Hematopoietic multipotent progenitor cell treated with erythropoietin and hydrocortisone succinate and interleukin-3 and kit ligand, for 4 days (in vitro differentiated cells): ENCODE measurements at places on chromosomes 3 and 15.

DNA sequence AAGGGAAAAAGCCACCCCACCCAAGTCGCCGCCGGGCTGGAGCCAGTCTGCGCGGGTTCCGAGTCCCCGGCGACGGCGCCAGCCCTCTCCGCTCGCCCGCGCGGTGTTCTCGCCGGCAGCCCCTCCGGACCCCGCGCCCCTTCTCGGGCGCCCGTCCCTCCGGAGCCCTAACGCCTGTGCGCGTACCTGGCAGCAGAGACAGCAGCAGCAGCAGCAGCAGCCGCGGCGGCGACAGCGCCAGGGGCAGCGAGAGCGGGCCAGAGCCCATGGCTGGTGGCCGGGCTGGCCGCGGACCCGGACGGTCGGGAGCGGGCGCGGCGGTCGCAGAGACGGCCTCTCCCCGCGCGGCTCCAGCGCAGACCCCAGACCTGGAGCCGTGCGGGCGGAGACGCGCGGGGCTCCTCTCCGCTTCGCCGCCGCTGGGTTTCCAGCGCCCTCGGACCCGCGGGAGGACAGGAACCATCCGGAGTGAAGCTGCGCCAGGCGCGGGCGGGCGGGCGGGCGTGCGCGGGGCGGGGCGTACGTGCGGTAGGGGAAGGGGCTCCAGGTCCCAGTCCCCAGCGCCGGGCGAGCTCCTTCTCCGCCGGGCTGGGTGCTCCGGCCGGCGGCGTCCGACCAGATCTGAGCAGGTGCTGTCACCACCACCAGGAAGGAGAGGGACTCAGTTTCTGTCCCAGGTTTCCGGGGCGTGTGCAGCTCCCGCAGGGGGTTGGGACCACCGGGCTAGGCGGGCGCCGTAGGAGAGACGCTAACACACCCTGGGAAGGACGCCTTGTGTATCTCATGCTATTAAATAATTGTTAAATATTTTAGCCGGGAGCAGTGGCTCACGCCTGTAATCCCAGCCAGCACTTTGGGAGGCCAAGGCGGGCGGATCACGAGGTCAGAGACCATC lies at the start of gene CHRNA3:
CHRNA3 (minus strand) TSS at position 470 of the 895 bp plus-strand sequence; CDS start at position 268, 202 bp downstream.
- DNase-seq: no peak

- no peak for DNase-seq
Measured at GRCh38 chr15:46961795-46962194, 755.5 kb upstream of the SEMA6D start.

GRCh38 chr15:101813803-101814534 lies 2.0 kb downstream of the OR4F15 start:
- DNase-seq: no peak

GRCh38 chr15:62847900-62848489 lies 194.6 kb upstream of the TPM1 start:
- DNase-seq: peak; percentile 67

GRCh38 chr3:100352296-100353231 lies 18.0 kb downstream of the NIT2 start:
- no peak for DNase-seq

DNA sequence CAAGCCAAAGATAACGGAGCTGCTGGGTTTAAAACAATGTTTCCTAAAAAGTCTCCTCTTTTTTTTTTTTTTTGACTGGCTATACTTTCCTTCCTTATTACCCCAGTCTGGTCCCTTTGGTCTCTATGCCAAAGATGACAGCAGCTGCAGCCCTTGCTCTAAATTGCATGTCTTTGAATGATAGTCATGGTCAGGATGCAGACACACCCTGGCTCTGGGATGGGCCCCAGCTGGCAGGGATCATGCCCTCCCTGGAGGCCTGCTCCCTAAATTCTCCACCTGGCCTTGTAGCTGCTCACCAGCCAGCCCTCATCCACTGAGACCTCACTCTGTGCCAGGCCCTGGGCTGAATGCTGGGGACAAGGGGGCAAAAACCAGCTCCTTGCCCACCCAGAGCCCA lies 95.8 kb downstream of the MESD start:
- DNase-seq: no peak

DNA sequence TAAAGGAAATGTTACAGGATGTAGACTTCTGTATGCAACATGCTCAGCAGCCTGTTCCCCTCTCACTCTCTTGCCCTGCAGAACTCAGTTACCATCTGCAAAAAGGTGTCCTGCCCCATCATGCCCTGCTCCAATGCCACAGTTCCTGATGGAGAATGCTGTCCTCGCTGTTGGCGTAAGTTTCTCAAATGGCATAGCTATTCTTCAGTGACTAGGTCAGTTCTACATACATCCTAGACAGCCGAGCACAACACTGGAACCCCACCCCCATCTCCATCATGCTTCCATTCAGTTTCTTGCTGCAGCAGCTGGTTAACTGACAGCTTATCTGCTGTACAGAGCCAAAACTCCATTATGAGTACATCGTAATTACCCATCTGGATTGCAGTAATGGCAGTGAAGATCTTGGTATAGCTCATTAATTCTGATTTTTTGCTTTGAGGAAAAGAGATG lies 4.5 kb downstream of the THBS1 start:
- no peak for DNase-seq

GRCh38 chr3:42228796-42229195 lies 37.2 kb downstream of the CCK start:
- peak; percentile 36 for DNase-seq

GRCh38 chr3:127455541-127456450 lies 134.7 kb downstream of the TPRA1 start:
- DNase-seq: peak; percentile 83

GRCh38 chr3:184619787-184620430 lies 58.3 kb downstream of the EPHB3 start:
- no peak for DNase-seq

- no peak for DNase-seq
Measured at GRCh38 chr15:75723171-75723846, 10.7 kb upstream of the CSPG4 start.

GRCh38 chr3:113084777-113085176 lies 94.0 kb downstream of the GTPBP8 start:
- DNase-seq: peak; percentile 47

- no peak for DNase-seq
Measured at GRCh38 chr3:69231929-69232440, 109.6 kb upstream of the LMOD3 start.

GRCh38 chr3:152942366-152942765 lies 107.4 kb downstream of the P2RY1 start:
- DNase-seq: no peak

- DNase-seq: no peak
Measured at GRCh38 chr3:10956986-10957385, 35.6 kb upstream of the SLC6A1 start.

DNA sequence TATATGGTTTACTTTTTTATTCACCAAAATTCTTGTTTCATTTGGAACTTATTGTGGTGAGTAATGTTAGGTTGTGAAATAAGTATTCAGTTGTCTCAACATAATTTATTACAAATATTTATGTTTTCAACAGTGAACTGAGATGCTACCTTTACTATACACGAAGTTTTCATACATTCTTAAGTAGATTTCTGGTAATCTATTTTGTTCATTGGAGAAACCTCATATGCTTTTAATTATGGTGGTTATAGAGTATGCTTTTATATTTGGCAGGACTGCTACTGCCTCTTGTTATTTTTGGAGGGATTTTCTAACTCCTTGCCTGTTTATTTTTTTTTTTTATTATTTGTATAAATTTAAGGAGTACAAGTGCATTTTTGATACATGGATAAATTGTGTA lies 253.1 kb downstream of the NLGN1 start:
- no peak for DNase-seq

DNA sequence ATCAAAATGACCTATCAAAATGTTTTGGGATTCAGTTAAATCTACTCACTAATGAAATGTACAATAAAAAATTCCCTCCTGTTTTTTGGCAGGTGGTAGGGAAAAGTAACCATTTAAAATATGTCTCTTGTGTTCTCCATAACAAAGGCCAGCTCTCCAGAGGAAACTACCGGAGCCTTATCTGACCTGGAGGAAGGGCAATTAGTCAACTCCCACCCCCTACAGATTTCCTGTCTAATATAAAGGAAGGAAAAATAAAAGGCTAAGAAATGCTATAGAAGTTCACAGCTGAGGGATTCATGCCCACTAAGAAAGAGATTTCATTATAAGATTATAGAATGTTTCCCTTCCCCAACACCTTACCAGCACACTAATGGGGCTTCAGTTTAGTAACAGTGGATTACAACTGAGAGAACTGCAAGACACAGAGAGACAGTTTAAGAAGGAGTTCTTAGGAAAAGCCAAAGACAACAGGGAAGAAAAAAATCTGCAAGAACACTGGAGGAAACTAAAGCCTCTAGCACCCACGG lies 376.5 kb upstream of the KCNMB2 start:
- no peak for DNase-seq

DNA sequence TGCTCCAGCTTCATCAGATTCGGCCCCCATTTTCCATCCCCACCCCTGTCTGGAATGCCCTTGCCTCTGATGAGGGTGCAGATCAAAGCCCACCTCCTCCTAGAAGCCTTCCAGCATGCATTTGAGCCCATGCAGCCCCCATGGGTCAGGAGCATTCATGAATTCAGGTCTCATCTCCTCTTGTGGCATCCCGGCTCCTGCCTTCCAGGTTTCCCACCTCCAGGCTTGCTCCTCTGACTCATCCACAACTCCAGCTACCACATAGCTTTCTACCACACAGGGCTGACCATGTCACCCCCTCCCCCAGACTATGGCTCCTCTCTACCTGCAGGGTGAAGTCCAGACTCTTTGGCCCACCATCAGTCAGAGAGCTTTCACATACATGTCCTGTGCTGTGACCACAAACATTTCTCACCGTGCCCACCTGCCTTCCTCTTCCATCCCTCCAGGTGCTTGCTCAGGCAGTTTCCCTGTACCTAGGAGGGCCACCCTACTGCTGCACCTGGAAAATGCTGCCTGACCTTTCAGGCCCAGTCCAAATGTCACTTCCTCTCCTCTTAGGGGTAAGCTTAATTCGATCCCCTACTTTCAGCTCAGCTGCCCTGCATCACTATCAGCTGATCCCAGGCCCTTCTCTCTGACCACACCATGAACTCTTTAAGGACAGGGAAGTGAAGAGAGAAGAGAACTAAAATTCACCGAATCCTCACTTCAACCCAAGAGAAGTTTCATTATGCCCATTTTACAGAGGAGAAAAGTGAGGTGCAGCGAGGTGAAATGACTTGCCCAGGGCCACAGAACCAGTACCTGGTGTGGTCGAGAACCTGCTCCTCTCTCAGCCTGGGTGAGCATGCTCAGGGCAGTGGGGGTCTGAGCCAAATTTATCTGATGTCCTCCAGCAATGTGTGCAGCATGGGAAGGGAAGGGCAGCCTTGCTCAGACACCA lies 13.7 kb upstream of the FGD5 start:
- peak; percentile 54 for DNase-seq
